RKO (cell line): ENCODE measurements at places on chromosomes 12 and 14.
A peak's percentile ranks its signal among the peaks of the same experiment; 100 is the strongest.

GRCh38 chr12:93860668-93861373 is 183.6 kb downstream of the CRADD start:
- no peak for DNase-seq

DNA sequence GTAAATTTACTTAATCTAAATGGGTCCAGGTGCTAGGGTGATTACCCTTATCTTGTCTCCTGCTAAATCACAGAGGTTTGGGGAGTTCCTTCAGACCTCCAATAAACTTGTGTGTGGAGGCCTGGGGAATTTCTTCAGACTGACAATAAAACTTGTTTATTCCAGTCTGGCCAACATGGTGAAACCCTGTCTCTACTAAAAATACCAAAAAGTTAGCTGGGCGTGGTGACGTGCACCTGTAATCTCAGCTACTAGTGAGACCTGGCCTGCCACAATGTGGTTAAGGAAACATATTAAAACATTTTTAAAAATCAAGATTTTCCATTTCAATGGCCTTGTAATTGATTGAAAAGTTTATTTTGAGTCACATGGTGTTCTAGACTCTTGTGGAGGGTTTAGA is 126.9 kb upstream of the FGD4 start:
- no peak for DNase-seq

DNA sequence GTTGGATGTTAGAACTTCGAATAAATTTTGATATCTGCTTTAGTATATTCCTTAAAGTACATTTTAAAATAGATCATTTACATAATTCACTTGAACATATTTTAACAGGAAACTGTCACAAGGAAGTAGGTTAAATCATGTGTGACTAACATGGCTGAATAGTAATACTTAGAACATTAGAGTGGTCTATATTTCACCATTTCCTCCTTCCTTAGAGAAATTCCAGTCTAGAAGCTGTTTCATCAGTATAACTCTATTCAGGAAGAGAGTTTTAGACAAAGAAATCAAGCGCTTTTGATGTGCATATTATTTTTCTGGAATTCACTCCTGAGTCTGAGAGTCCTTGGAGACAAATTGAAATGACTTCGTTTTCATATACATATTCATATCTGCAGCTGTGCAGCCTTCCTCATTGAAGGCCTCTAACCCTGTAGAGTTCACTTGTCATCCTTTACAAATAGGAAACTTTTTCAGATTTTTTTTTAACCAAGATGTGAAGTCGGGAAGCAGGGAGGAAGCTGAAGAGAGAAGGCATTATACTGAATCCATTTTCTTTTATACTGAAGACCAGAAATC is 28.4 kb downstream of the IRAK3 start:
- DNase-seq: no peak

GRCh38 chr12:46380881-46381280 is 8.3 kb upstream of the SLC38A2 start:
- no peak for DNase-seq

GRCh38 chr14:57871459-57872080 is 5.7 kb upstream of the SLC35F4 start:
- peak; percentile 77 for DNase-seq

DNA sequence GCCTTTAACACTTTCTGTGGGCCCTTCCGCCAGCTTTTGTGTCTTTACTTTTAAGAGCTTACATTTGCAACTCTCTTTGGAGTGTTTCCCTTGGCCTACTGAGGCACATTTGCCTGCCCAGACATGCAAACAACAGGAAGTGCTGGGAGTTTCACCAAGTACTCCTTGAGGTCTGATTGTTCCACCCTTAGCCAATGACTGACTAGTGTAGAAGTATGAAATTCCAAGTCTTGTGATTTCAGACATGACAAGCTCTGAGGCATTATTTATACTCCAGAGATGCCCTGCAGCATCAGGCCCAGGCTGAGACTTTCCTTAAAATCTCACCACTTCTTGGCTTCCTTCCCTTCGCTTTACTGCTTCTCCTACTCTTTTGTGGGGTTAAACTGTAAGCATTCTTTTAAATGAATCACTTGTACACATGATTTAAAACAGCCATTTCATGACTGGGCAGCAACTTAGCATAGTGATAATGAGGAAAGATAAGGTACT is 174.1 kb downstream of the SLC6A15 start:
- DNase-seq: no peak

- DNase-seq: no peak
These were observed 204.6 kb upstream of the PWP1 start for GRCh38 chr12:107480836-107481608.

GRCh38 chr14:54808326-54809161 is 94.1 kb downstream of the GCH1 start:
- DNase-seq: no peak

DNA sequence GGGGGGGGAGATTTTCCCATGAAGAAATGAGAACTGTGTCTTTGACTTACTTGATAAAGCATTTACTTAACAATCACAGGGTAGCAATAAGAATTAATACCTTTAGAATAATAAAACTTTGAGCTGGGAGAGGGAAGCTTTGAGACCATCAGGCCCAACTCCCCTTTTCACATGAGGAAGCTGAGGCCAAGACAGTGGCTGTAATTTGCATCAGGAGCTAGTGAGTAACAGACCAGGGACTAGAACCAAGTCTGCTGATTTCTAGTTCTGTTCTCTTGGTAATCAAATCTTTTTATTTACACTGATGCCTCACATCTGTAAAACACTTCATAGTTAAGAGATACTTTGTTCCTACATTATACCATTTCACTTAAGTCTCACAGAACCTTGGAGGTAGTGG is 28.7 kb downstream of the TTC8 start:
- DNase-seq: no peak

- DNase-seq: no peak
These were observed 754 bp upstream of the BCL2L14 start for GRCh38 chr12:12069821-12070548.

GRCh38 chr14:75673345-75674035 is 12.4 kb downstream of the TTLL5 start:
- DNase-seq: no peak

GRCh38 chr12:31263661-31264060 is 62.3 kb downstream of the SINHCAF start:
- DNase-seq: peak; percentile 23

GRCh38 chr14:68794130-68794850 is 1.4 kb upstream of the ZFP36L1 start:
- peak; percentile 94 for DNase-seq
